ENCODE measurements at places on chromosomes 3 and 15.
A peak's percentile ranks its signal among the peaks of the same experiment; 100 is the strongest.

DNA sequence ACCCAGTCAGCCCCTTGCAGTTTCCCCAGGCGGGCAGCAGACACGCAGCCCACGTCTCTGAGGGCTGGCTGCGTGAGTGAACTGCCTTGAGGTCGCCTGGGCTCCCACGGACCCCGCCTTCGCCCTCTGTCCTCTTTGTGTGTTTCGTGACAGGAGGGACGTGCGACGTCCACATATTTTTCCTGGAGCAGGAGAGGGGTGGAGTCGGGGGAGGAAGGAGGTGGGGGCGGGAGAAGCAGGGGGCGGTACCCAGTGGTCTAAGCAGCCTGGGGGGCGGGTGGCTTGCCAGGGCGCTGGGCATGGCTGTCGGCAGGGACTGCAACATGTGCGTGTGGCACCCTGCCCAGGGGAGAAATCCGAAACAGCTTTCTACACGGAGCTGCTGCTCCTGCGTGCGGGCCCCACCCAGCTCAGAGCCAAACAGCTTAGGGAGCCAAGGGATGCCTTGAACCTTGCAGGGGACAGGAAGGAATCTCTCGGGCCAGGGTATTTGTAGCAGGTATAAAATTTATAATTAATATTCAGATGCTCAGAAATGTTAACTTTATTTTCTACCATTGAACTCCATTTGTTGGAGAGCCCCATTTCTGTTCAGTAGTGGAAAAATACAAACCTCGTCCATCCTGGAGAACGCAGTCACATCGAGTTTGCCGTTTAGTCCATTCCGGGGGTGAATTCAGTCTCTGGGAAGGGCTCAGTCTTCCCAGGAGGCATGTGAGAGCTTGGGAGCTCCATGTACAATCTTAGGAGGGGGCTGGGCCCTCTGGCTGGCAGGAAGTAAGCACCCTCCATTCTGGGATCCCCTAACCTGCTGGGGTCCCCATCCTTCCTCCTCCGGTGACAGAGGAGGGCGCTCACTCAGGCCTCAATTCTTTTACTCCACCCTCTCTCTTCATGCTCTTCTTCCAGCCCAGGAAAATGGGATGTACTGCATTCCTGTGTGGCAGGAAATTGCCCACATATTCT lies 79.1 kb upstream of the MEF2A start:
- DNase-seq = no peak

DNA sequence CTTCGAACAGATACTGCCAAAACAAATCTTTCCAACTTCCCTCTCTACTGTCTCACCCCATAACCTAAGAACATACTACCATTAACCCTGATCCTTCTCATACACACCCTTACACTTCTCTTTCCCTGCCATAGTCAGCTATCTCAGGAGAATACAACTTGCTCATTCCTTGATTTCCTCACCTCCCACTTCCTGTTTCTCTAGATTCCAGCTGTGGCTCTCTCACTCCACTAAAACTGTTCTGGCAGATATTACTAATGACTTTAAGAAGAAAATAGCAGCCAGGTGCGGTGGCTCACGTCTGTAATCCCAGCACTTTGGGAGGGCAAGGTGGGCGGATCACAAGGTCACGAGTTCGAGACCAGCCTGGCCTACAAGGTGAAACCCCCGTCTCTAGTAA lies 4.6 kb downstream of the LSG1 start:
- DNase-seq = no peak

DNA sequence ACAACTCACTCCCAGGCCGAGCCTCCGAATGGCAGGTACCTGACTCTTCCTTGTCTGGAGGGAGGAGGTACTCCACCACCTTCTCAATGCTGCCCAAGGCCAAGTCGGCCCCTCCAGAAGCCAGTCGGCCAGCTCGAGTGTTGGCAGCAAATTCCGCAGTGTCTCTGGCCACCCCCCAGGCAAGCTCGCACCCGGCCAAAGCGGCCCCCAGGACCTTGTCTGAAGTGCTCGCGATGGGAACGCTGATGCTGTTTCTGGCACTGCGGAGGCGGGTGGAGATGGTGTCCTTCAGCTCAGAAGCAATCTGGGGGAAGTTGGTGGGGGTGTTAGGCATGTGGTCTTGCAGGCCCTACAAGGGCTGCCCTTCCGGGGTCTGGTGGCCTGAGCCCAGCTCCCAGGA lies 9.2 kb downstream of the PLIN1 start:
- no peak for DNase-seq

DNA sequence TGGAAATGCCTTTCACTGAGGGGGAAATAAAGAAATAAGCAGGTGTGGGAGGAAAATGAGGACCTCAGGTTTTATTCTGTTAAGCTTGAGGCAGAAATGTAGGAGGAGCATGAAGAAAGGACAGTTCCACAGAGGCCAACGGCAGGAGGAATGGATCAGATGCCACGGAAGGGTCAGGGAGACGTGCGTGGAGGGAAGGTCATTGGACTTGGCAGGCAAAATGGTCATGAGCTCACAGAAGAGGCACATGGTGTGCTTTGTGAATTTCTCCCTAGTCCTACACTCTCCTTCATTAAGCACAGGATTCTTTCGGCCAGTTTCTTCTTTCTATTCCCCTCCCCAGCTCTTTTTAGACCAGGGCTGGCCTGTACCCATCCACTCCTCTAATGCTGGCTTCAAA lies 32.5 kb upstream of the THSD4 start:
- DNase-seq = no peak

- no peak for DNase-seq
Observed at GRCh38 chr3:152258448-152259393, 10.0 kb upstream of the MBNL1 start.

GRCh38 chr3:83729576-83729975 lies 1229.2 kb upstream of the CADM2 start:
- DNase-seq = no peak

DNA sequence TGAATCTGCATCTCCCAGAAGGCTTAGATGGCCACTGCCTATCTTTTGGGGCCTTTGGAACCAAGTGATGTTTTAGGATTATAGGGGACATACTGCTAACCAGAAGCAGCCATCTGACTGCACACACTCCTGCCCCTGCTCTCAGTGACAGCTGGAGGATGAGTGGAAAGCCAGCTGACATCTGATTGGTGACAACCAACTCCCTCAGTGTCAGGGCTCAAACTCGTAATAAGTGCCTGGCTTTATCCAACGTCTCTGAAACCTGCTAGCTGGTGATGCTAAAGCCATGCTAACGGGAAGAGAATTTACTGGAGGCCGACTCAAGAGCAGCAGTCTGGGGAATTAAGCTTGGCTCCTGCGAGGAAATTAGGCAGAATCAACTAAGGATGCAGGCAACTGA lies 35.1 kb downstream of the KY start:
- DNase-seq = no peak

DNA sequence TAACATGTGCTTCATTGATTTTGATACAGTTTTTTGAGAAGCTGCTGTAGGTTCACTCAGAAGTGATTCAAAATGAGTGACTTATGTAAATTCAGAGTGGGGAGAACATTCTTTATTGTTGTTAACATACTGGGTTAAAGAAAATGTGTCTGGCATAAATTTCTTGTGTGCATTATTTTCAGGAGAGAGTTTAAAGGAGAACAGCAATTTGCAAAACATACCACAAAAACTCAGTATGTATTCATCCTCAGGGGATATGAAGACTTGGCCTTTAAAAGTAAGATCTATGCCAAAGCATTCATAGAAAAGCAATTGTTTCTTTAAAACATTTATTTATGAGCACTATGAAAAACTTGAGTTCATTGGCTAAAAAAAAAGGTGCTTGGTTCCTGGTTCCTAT lies 1089.8 kb downstream of the ROBO2 start:
- DNase-seq = no peak

DNA sequence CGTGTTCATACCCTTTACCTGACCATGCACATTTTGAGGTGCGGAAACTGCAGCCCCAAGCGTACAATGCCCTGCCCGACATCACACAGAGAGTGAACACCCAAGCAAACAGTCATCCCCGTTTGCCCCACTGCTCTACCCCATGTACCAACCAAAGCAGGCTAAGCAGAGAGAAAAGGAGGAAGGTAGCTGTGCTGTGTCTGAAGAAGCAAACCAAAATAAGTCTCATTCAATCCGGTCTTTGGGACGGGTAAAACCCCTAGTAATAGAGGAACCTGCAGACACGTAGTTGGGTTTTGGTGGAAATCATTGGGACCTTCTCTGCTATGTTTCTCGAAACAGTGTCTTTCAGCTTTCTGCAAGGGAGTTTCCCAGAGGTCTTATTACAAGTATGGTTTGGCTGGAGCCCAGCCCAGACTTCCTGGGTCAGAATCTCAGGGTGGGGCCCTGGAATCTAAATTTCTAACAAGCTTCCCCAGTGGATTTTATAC lies 164.6 kb upstream of the HES1 start:
- DNase-seq = no peak

DNA sequence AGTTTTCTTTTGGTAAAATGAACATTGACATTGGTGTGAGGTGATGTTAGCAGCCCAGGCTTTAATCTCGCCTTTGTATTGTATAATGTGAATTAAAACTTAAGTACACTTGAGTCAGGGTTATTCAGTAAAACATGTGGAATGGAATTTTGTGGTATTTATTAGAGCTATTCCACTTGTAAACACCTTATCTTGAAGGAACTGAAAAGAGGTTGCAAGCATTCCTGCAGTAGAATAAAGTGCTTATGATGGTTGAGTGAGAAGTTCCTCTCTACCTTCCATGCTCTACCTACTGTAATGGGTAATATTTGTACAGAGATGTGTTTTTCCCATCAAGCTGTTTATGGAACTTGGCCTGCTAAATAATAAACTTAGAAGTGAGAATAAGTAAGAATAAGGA lies 36.1 kb downstream of the HMG20A start:
- DNase-seq = no peak

GRCh38 chr3:119243712-119244111 lies 3.0 kb upstream of the B4GALT4 start:
- DNase-seq = no peak

- no peak for DNase-seq
Observed at GRCh38 chr3:30751610-30752299, 142.7 kb downstream of the GADL1 start.

DNA sequence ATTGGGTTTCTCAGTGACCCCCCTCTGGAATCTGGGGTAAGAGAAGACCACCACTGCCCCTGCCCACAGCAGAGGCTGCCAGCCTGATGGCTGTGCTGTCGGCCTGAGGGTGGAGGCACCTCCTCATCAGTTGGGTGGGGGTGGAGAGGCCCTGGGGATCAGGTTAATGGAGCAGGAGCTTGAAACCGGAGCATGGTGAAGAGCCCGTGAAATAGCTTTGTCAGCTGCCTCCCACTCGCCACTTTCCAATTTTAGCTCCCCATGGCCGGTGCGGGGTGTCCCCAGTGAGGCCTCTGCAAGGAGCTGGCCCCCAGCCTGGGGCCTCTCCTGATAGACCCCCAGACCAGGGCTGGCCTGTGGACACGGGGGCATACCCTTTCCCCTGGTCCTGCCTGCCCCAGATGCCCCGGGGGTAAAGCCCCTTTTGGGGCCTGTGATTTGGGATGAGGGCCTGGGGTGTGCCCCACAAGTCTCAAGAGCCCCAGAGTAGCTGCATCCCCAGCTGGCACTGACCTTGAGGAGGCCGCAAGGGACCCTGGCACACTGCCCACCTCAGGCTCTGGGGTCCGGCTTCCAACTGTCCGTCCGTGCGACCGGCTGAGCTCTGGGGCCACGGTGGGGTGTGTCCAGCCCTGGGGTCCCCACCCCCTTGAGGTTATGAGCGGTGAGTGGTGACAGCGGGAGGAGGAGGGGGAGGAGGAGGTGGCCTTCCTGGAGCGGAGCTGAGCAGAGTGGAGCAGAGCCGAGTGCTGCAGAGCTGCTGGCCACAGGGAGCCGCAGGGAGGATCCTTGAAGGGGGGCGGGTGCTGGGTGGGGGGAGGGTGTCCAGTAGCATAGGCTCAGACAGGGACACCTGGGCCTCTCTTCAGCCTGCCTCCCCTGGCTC lies at the start of gene HHATL:
TSS of gene HHATL (minus strand) at position 733 of the 886 bp plus-strand sequence. CDS start 1,972 bp downstream, outside the sequence.
- DNase-seq = peak; percentile 35

DNA sequence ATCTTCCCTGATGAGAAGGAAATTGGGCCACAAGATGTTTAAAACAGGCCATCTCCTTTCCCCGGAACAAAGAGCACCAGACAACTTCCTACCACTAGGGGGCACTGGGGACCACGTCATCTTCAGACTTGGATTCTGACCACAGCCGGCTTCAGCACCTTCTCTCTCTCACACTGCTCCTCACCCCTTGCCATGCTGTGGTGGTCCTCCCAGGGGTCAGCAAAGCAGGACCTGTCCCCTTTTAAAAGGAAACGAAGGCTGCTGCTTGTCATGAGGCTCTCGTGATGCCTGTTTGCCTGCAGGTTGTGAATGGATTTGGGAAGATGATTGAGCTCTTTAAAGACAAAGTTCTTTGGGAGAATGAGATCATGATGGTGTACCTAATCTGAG lies 16.2 kb downstream of the RFT1 start:
- DNase-seq = peak; percentile 11

DNA sequence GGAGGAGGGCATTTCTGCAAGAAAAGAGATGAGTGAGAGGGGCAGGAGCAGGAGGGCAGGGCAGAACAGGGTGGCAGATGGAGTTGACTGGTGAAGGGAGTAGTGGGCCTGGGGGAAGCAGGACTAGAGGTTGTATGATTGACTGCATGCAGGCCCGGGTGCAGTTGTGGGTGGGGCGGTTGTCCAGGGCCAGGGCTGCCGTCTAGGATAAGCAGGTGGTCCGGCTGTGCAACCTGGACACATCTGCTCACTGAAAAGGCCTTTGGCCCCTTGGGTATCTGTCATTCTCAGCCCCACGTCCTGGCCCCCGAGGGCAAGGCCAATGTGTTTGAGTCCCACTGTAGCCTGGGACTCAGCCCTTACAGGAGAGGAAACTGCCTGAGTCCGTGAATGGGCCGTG lies 25.4 kb downstream of the ALS2CL start:
- no peak for DNase-seq

DNA sequence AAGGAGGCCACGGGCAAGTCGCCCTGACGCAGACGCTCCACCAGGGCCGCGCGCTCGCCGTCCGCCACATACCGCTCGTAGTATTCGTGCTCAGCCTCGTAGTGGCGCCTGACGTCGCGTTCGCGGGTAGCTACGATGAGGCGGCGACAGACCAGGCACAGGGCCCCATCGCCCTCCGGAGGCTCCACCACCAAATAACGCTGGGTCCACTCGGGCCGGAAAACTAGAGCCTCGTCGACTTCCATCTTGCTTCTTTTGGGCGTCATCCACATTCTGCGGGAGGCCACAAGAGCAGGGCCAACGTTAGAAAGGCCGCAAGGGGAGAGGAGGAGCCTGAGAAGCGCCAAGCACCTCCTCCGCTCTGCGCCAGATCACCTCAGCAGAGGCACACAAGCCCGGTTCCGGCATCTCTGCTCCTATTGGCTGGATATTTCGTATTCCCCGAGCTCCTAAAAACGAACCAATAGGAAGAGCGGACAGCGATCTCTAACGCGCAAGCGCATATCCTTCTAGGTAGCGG lies at the start of gene EPM2AIP1:
TSS of gene EPM2AIP1 (minus strand) at position 326 of the 520 bp plus-strand sequence. CDS start at position 272, 54 bp downstream.
- no peak for DNase-seq

GRCh38 chr3:124792341-124793040 lies 62.2 kb downstream of the UMPS start:
- DNase-seq = no peak

- DNase-seq = no peak
Observed at GRCh38 chr3:107269136-107269535, 108.1 kb upstream of the CCDC54 start.
